ENCODE measurements at places on chromosomes 2 and 18.

GRCh38 chr2:142347751-142348150 lies 216.9 kb upstream of the LRP1B start:
- no peak for DNase-seq

GRCh38 chr2:96875498-96876268 lies 5.8 kb upstream of the SEMA4C start:
- DNase-seq: no peak

GRCh38 chr18:39485696-39486095 lies 1920.1 kb upstream of the CELF4 start:
- no peak for DNase-seq

GRCh38 chr2:8885449-8886201 lies 48.2 kb upstream of the KIDINS220 start:
- DNase-seq: peak; percentile 32

GRCh38 chr2:109397893-109398292 lies 215.9 kb downstream of the SEPTIN10 start:
- no peak for DNase-seq

- DNase-seq: no peak
Measured at GRCh38 chr2:66899109-66899508, 464.2 kb downstream of the MEIS1 start.

GRCh38 chr2:224181534-224182155 lies 142.6 kb upstream of the SERPINE2 start:
- DNase-seq: no peak

Data from NCI-H2081 (cell line).